NCI-H345 (cell line): ENCODE measurements at places on chromosomes 2 and 18.

GRCh38 chr2:197293252-197294007 lies 17.1 kb downstream of the ANKRD44 start:
- DNase-seq: no peak

- DNase-seq: peak; percentile 75
Measured at GRCh38 chr2:208373460-208374089, 33.0 kb upstream of the PTH2R start.

GRCh38 chr2:115624332-115624731 lies 1181.9 kb downstream of the DPP10 start:
- no peak for DNase-seq

GRCh38 chr2:127674241-127675209 lies 805 bp downstream of the LIMS2 start:
- peak; percentile 6 for DNase-seq

DNA sequence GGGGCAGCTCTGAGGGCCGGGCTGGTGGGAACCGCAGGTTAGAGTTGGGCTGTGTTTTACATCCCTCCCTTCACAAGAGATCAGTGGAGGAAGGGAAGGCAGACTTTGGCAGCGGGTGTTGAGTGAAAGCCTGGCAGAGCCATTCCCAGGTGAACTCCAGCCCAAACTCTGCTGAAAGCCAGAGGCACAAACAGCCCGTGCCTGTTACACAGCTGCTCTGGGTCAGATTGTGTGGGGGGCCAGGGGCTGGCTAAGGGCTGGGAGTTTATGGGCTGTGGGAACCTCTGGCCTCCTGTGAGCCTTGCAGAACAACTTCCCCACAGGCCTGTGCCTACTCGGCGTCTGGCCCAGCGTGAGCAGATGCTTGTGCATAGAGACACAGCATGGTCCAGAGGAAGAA lies 286.8 kb downstream of the CLIP4 start:
- DNase-seq: no peak

DNA sequence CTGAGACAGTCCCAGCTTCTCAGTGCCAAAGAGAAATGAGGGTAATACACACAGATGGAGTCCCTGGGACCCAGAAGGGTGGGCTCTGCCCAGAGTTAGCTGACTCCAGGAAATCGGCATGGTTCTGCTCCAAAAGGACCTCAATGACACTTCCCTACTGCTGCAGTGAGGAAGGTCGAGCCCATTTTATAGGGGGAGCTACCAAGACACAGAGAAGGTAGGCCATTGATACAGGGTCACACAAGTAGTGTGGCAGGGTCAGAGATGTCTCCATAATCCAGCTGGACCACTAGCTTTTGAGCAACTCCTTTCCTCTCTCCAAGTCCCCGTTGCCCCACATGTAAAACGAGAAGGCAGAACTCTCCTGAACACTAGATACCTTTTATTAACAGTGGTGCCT lies 276.9 kb downstream of the MYCN start:
- no peak for DNase-seq

GRCh38 chr2:102070058-102070642 lies 72.4 kb upstream of the IL1R1 start:
- no peak for DNase-seq

GRCh38 chr2:85713836-85714235 lies 19.7 kb downstream of the GNLY start:
- DNase-seq: peak; percentile 21

- DNase-seq: no peak
Measured at GRCh38 chr2:221529943-221530652, 42.0 kb downstream of the EPHA4 start.

DNA sequence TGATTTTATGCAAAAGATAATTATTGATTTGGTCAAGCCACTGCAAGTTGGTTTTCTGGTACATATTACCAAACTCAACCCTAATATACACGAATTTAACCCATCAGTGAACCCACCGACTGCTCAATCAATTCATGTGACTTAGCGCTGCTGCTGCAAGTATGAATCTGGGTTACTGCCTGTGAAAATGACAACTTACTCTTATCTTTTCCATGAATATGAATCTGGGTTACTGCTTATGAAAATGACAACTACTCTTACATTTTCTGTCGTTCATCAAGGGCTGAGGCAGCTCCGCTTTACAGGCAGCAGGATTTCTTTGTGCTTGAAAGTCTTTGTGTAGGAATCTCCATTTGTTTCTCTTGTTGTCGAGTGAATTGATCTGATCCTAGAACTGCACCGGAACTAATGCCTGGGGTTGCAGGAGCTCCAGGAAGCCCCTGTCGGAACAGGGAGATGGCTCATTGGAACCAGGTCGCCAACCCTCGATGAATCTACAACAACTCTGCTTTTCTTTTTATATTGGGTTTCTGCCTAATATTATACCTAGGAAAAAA lies 22.1 kb upstream of the ALKAL2 start:
- DNase-seq: no peak

DNA sequence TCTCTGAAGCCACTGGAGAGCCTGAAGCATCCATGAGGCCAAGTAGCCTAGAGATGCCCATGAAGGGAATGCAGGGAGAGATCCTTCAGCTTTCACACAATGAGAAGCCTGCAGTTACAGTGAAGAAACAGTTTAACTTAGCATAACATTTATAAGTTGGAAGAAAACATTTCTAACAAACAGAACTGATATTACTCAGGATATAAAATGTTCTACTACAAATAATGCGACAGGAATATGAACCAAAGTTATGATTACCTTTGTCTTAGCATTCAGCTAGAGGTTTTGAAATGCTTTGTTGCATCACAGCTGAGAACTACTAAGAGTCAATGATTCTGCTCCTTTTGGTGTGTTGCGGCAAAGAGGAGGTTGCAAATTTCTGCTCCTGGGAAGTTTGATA lies 6.9 kb upstream of the KYNU start:
- no peak for DNase-seq

GRCh38 chr18:23585007-23585871 lies 1.1 kb downstream of the NPC1 start:
- DNase-seq: peak; percentile 47

DNA sequence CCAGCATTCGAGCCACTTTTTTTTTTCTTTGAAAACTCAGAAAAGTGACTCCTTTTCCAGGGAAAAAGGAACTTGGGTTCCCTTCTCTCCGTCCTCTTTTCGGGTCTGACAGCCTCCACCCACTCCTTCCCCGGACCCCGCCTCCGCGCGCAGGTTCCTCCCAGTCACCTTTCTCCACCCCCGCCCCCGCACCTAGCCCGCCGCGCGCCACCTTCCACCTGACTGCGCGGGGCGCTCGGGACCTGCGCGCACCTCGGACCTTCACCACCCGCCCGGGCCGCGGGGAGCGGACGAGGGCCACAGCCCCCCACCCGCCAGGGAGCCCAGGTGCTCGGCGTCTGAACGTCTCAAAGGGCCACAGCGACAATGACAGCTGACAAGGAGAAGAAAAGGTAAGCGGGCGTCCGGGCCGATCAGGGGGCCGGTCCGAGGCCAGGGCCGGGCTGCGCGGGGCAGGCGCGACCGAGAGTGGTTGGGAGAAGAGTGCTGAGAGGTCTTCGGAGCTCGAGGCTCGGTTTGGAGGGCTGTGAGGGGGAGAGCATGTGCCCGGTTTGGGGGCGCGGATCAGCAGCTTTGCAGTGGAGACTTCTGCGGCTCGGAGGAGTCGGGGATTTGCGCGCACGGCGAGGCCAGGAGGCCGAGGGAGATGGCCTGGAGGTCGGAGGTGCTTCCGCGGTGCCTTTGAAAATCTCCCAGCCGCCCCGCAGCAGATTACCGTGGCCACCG lies 502 bp downstream of the EPAS1 start:
- peak; percentile 76 for DNase-seq

- peak; percentile 36 for DNase-seq
Measured at GRCh38 chr2:228613133-228613850, 431.8 kb upstream of the SPHKAP start.

DNA sequence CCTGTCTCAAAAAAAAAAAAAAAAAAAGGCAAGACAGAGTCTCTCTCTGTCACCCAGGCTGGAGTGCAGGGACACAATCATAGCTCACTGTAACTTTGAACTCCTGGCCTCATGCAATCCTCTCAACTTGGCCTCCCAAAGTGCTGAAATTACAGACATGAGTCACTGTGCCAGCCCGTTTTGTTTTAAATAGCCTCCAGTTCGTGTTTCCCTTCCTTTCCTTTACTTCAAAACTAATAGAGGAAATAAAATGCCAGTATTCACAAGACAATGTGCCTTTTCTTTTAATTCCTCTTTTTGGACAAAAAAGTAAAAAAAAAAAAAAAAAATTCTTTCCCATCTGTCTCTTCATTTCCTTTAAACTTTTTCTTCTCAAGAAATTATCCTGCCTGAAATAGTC lies 54.5 kb upstream of the ACMSD start:
- DNase-seq: no peak

DNA sequence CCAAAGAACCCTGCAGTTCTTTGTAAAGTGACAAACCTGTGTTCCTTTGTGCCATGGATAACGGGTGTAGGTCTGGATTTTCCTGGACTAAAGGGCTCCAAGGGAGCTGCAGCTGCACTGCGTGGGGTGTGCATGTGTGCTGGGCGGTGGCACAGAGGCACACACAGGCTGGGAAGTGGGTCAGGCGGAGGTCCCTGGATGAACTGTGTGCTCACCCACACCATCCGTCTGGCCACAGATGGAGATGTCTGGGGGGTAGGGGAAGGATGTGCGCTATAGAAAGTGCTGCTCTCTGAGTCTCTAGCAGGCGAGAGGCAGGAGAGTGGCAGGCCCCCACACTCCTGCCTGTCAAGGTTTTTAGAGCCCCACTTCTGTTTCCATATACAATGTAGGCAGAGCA lies 137.2 kb downstream of the LOXHD1 start:
- DNase-seq: no peak

GRCh38 chr18:78406743-78407465 lies 572.7 kb upstream of the SALL3 start:
- peak; percentile 38 for DNase-seq

DNA sequence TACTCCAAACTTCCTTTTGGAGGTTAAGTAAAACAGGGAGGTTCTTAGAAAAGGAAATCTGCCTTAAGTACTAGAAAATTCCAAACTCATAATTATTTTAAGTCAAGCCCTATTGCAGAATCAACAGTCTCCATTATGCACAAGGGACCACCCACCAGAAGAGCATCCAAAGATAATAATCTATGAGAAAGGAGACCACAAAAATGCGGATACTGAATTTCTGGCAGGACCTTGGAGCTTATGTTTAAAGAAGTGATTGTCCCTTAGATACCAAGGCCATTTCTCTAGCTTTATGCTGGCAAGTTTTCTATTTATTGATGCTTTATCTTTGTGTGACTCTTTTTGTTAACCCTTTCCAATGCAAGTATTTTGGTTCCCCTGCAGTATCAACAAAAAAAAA lies 404.0 kb upstream of the MMADHC start:
- DNase-seq: no peak

DNA sequence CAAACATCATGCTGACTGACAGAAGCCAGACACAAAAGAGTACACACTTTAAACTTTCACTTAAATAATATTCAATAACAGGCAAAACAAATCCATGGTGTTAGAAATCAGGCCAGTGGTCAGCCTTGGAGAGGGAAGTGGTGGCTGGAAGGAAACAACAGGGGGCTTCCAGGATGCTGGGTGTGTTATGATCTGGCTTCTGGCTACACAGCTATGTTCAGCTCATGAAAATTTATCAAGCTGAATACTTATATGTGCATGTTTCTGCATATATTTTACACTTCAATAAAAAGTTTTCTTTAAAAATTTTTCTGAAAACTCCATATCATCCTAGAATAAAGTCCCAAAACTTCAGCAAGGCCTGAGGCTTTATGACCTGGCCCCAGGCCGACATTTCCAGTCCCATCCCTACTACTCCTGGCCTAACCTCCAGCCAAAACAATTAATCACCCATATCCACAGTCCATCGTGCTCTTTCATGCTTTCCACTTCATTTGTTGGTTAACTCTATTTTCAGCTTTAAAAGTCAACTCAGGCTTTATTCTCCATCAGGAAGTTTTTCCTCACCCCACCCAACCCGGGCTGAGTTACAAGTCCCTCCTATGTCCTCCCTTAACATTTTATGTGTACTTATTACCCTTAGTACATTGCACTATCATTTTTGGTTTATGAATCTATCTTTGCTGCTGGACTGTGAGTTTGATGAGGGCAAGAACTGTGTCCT lies 27.9 kb upstream of the SPTBN1 start:
- no peak for DNase-seq

DNA sequence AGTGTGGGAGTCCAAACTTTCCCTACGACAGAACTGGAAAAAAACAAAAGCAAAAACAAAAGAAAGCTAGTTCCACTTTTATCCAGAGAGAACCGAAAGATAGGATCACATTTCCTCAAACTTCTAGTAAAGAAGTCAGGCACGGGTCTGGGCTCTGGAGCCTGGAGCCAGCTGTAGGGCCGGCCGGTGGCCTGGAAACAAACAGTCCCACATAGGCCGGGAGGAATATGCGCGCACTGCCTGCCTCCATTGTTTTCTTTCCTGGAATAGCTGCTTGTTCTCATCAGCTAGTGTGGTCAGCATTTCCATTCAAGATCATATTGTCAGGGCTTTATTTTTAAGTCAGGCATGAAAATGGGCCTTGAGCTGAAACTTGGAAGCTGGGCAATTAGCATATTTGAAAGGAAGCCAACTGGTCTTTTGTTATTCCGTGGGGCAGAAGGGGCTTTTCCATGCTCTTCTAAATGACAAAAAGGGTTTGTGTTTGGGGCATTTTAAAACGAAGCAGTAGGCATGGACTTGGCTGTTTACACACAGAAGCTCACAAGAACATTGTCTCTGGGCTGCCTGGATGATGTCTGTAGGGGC lies 58.7 kb upstream of the RFX8 start:
- peak; percentile 41 for DNase-seq

GRCh38 chr2:230902180-230902899 lies 22.7 kb downstream of the GPR55 start:
- peak; percentile 64 for DNase-seq

DNA sequence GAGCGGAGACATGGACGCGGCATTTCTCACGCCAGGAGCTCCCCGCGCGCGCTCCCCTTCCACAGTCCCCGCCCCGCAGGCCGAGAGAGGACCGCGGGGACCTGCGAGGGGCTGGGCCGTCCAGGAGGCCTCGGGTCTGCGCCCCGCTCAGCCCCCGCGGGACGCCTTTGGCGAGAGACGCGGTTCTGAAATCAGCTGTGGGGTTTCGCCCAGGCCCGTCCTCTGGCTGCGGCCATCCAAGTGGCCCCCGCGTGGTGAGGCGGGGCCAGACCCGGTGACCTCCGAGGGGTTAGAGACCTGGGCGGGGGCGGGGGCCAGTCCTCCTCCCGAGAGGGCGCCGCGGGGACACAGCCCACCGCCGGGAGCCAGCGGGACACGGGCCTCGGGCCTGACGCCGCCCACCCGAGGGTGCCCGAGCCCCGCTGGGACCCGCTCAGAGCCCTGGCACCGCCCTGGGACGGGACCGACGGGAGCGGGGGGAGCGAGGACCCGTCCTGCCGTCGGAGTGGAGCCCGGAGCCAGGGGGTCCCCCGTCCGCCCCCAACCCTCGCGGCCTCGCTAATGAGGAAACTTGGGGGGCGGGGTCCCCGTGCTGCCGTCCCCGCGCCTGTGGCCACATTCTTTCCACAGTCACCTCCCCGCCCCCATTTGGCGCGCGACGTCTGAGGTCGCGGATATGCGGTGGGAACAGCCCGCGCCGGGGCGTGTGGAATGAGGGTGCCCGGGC lies 6.1 kb upstream of the SALL3 start:
- DNase-seq: no peak

DNA sequence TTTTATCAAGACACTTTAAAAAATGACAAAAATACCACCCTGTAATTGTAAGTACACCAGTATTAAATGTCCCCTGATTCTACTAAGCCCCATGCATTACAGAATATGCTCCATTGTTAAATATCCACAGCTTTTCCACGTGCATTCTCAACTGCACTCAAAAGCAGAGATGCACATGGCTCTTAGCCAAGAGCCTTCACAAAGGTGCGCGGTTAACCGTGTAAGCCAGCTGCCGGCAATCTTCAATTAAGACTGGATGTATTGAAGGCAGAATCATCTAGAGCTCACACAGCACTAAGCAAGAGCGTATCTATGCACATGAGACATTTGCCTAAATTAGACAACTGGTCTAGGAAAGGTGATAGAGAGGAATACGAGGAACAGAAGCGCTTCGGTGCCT lies 278.3 kb downstream of the NAPG start:
- DNase-seq: peak; percentile 91
